Lower leg skin (tissue), 4 donors: ENCODE measurements at places on chromosomes 5 and 9.
A peak's percentile ranks its signal among the peaks of the same experiment; 100 is the strongest.

DNA sequence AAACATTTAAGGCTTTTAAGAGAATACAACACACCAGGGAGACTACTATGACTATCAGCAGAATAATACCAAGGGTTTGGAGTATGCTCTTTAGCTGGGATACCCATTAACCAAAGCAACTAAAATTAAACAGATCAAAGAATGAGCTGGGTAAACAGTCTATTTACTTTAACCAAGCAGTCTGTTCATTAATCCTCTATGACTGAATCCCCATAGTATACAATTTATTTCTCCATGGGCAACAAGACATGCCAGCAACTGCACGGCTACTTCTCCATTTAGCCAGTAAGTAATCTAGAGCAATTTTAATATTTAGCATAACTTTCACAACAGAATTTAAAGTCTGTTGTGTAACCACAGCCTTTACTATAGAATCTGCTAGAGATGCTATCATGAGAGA, 77.6 kb downstream of the CDO1 start:
- DNase-seq, result no peak

- no peak for DNase-seq
Observed at GRCh38 chr9:129500863-129501770, 119.8 kb downstream of the C9orf50 start.

DNA sequence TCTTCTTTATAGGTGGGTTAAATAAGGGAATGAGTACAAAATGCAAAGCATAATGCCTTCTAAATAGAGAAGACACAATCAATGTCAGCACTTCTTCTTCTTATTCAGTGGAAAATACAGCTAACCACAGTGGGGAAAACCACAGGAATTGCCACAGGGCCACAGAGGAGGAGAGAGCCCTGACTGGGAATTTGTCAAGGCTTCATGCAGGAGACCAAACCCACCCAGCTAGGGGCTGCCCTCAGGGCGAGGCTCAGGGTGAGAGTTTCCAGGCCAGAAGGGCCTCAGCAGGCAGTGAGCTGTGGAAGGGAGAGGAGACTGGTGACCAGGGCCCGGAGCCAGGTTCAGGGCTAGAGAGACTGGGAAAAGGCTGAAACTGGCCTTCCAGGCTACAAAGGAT, 279.1 kb downstream of the MSX2 start:
- no peak for DNase-seq

GRCh38 chr5:14236757-14237156, 93.6 kb downstream of the TRIO start:
- no peak for DNase-seq

DNA sequence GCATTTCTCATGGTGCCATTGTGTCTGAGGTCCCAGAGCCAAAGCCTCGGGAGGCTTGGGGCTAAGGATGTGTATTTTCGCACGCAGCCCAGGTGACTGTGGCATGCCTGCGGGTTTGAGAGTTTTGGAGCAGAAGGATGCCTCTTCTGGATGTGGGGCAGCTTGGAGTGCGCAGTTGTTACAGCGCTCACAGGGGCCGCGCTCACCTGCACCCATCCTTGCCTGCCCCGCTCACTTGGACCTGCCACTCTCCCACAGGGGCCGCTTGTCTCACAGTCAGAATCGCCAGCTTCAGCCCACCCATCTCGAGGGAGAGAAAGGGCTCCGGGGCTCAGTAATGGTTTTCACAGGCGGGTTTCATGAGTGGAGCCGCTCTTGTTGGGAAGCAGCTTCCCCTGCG, 132.9 kb downstream of the MVB12B start:
- no peak for DNase-seq

GRCh38 chr5:133841831-133842750, 126.3 kb downstream of the C5orf15 start:
- peak; percentile 80 for DNase-seq

- no peak for DNase-seq
Observed at GRCh38 chr9:107684224-107684623, 194.7 kb upstream of the KLF4 start.

GRCh38 chr9:9914174-9914573, 698.6 kb downstream of the PTPRD start:
- no peak for DNase-seq

GRCh38 chr9:1839909-1840308, 175.2 kb upstream of the SMARCA2 start:
- DNase-seq, result no peak

DNA sequence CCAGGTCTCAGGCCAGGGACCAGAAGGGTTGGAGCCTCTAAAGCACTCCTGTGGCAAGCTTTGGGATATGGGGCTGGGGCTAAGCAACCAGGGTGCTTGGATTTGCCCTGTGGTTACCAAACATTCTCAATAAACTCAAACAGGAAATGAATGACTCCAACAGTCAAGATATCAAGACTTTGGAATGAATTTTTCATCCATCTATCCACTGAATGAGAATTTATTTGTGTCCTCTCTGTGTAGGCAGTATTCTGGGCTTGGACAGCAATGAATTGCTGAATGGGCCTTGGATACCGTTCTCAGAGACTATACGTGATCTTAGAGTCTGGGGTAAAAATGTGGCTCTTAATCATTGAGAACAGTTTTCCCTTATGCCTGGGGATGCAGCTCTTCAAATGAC, 212.5 kb downstream of the DAB2IP start:
- DNase-seq, result no peak

- DNase-seq, result no peak
Observed at GRCh38 chr5:119405419-119405818, 46.9 kb upstream of the HSD17B4 start.

GRCh38 chr9:34311499-34312185, 17.4 kb downstream of the KIF24 start:
- DNase-seq, result no peak

DNA sequence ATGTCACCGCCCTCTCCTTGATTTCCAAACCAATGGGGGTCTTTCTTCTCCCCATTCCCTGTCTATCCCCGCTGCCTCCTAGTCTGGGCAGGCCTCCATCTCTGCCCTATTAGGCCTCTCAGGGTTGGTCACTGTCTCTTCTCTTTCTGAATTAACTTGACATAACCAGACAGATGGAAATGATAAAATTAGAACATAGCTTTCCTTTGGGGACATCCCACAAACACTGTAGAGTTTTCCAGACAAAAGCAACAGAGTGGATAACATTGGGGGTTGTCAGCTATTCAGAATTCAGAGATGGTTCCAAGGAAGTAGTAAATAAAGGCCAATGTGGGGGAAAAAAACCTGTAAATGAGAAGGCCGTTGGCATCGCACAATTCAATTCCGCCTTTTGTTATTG, 24.7 kb downstream of the LHX6 start:
- no peak for DNase-seq

DNA sequence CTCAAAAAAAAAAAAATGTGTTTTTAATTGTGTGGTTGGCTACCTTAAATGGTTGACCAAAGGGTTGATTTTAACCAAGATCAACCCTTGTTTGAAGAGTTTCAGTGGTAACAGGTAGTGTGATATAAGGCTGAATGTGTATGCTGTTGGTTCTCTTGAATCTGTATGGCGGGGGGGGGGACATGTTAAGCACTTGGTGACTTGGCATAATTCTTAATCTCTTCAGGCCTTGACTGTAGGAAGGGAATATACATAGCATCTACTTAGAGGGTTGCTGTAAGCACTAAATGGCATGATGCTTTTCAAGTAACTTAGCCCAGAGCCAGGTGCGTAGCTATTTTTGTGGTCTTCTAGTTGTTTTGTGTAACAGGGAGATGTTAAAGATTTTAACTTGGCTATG, 5.6 kb upstream of the SPRY4 start:
- peak; percentile 18 for DNase-seq

- DNase-seq, result no peak
Observed at GRCh38 chr5:127660047-127660733, 11.3 kb downstream of the CTXN3 start.

- no peak for DNase-seq
Observed at GRCh38 chr9:95689669-95690068, 172.9 kb upstream of the PTCH1 start.

DNA sequence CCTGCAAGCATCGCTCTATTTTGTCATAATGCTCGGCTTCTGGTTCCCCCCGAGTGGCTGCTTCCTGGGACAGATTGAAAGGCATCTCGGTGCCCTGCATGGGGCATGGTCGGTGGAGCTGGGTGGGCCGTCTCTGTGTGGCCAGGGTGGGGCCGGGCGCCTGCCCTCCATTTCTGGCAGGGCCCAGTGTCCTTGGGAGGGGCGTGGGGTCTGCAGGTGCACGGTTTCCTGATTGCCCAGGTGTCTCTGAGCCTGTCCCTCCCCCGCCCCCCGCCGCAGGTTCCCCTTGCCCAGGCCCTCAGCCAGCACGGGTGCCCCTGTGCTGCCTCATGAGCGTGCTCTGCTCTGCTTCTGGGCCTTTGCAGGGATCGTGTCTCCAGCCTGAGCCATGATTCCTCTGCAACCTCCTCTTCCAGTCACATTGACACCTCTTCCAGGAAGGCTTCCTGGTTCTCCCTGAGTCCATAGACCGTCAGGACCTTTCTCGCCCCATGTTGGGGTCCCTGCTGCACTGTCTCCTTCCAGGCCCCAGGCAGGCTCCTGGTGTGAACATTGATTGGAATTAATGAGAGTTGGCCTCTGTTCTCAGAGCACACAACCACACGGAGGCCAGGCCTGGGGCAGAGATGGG, 90.2 kb downstream of the RXRA start:
- DNase-seq, result no peak

GRCh38 chr5:53017383-53017782, 28.2 kb downstream of the ITGA2 start:
- DNase-seq, result no peak

DNA sequence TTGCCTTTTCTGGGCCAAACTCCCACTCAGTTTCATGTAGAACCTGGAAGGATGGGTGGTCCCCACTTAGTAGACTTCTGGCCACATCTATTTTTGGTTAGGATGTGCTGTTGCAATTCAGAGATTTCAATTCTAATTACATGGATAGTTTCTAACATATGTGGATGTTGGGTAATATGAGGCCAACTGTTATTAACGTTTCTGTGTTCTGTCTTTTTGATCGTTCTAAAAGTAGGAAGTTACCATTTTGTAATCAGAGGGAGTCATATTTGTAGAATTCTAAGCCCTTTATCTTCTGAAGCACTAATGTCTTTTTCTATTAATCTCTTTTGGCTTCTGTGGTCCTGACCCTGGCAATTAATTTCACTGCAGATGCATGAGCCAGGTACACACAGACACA, 141.6 kb upstream of the SPEF2 start:
- no peak for DNase-seq

DNA sequence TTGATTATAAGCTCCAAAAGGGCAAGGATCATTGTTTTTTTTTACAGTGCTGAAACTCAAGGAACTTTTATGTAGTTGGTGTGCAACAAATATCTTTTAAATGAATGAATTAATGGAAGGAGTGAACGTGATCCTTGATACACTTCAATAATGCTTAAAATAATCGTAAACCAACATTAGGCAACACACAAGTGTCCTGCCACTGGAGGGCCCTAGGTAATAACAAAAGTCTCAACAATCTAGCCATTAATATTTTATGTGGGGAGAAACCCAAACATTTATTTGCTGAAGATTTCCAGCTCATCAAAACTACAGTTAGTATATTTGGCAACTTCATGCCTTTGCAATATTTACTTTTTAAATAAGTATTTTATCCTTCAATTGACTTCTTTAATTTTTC, 309.0 kb upstream of the FBXL7 start:
- no peak for DNase-seq

GRCh38 chr5:77847129-77847460, 71.0 kb upstream of the TBCA start:
- no peak for DNase-seq

- no peak for DNase-seq
Observed at GRCh38 chr5:62790348-62790747, 211.7 kb downstream of the LRRC70 start.
